ENCODE measurements at places on chromosomes 4 and X. TPM values are rescaled to one million over a fixed set of nuclear protein-coding genes. Genes with fewer than 3 reads are reported as not detected.

SHROOM4 gene
- 63.4 TPM for total RNA-seq

KLB gene
- not detected for total RNA-seq

UNC5C gene
- total RNA-seq, result 1.3 TPM

TMEM184C gene
- total RNA-seq, result 39.1 TPM

MSANTD1 gene
- 1.1 TPM for total RNA-seq

SOWAHB gene
- total RNA-seq, result not detected

PDGFC gene
- total RNA-seq, result 8.8 TPM

AMBN gene
- total RNA-seq, result not detected
